ENCODE measurements at places on chromosomes 13 and 19.

GRCh38 chr19:8116437-8117293, 32.7 kb downstream of the FBN3 start:
- DNase-seq = no peak

- DNase-seq = no peak
Measured at GRCh38 chr13:105602956-105603670, 932.3 kb downstream of the EFNB2 start.

GRCh38 chr19:29402563-29402962, 123.2 kb upstream of the VSTM2B start:
- no peak for DNase-seq

GRCh38 chr13:49810567-49811526, 18.4 kb upstream of the KPNA3 start:
- no peak for DNase-seq

DNA sequence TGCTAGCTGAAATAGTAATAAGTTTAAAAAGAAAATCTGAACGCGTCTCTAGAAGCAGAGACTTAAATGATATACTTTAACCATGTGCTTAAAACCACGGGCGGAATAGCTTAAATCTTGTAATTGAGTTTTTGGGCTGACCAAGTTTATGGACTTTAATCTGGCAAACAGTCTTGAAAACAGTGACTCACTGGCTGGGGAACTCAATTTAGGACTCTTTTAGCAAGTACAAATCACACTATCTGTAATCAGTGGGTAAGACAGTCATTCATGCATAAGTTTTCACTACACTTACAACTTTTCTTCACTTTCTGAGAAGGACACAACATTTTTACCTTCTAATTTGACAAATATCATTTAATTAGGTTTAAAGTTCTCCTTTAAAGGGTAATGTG, 26.8 kb downstream of the ZNF627 start:
- DNase-seq = no peak

- no peak for DNase-seq
Measured at GRCh38 chr19:44635581-44636438, 7.9 kb upstream of the PVR start.

DNA sequence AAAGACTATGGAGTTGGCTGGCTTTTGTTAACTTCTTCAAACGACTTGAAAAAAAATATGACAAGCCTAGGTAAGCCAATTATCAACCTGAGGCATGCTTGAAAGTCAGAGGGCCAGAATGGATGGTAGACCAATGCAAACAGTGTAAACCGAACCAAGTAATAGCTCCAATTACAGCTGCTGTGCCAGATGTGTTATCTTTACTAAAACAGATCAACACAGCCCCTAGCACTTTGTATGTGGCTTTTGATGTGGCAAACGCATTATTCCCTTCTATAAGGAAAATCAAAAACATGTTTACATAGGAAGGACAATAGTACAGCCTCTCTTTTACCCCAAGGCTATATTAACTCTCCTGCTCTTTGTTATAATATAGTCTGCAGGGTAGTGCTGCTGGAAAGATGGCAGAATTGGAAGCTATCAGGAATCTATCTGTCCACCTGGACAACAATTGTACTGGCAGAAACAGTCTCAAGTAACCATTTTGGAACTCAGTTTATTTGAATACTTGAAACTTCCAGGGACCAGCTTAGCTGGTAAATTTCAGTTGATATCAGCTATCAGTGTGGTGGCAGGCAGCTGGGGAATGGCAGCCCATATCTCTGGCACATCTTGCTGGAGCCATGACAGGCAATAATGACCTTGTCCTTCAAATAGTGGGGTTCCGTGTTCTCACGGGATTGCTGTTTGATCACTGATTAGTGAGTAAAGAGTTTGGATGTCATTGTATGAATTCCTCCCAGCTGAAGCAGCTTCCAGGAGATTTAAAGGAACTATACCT, 144.4 kb upstream of the WASF3 start:
- no peak for DNase-seq

DNA sequence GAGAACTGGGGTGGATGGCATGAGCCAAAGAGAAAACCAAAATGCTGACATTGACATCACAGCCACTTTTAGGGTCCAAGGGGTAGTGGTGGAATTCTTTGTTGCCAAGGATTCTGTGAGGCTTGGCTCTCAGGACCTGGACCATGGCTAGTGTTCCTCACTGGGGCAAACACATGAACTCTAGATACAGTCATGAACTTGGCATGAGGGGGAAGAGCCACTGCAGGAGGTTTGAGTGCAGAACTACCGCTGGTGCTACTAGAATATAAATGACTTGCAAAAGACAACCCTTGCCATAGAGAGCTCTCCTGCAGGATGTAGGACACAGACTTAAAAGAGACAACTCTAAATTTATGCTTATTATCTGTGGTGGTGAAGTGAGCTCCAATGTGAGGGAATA, 29.8 kb upstream of the FRY start:
- no peak for DNase-seq

- no peak for DNase-seq
Measured at GRCh38 chr19:7830272-7830771, 304 bp downstream of the EVI5L start.

GRCh38 chr13:35473802-35474201, 2.7 kb downstream of the MAB21L1 start:
- DNase-seq = no peak

- no peak for DNase-seq
Measured at GRCh38 chr19:13381827-13382632, 124.2 kb downstream of the CACNA1A start.

DNA sequence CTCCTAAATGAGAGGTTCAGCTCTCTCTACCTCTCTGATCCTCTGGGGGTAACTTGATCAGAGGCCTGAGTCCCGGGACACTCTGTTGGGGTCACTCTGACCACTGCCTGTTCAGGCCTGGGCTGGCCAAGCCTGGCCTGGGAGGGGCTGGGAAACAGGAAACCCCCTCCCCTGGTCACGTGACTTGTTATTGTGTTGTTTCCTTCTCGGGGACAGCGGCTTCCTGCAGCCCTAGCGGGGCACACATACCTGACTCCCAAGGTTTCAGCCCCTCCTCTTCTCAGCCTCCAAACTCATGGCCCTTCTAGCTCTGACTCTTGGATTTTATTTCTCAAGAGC, at the start of gene USHBP1:
Gene USHBP1 (minus strand): TSS at position 105 of the 339 bp plus-strand sequence. CDS start 446 bp downstream, outside the sequence.
- DNase-seq = no peak

DNA sequence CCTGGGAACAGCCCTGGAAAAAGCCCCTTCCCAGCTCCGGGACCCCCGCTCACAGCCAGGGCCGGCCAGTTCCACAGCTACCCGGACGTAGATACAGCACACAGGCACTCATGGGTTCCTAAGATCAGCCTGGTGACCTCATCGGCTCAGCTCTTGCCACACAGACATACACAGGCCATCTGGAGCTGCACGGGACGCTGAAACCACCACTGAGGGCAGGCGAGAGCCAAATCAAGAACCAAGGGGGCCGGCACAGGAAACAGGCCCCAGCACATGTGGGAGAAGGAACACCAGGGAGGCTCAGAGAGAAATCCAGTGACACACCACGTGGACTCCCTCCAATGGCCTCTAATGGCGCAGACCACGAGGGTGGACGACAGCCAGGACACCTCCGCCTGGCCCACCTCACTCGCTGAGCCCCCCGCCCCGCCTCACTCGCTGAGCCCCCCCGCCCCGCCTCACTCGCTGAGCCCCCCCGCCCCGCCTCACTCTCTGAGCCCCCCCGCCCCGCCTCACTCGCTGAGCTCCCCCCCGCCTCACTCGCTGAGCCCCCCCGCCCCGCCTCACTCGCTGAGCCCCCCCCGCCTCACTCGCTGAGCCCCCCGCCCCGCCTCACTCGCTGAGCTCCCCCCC, 69.7 kb upstream of the C13orf46 start:
- DNase-seq = no peak

DNA sequence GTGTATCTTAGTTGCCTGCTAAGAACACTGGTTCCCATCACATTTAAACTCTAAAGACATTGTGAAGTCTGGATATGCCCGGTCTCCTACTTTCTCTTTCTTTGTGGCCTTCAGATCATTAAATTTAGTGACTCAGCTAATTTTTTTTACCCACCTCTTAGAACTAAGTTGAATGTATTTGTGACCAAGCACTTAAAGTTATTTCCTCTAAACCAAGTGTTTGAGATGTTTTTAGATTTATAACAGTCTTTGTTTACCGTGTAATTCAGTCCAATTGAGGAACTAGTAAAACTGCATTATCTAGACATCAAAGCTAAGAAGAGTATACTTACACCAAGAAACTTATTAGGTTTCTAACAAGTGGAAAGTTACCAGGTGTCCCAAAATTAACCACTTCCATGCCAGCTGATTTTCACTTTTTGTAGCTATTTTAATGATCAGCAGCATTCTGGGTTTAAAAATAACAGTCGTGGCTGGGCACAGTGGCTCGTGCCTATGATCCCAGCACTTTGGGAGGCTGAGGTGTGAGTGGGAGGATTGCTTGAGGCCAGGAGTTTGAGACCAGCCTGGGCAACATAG, 53.1 kb downstream of the ARHGAP35 start:
- DNase-seq = no peak

GRCh38 chr13:25210842-25211569, 38.9 kb upstream of the AMER2 start:
- DNase-seq = no peak

Measured in T-cell (primary cell).